ENCODE measurements at places on chromosomes 2 and 18. TPM values are rescaled to one million over a fixed set of nuclear protein-coding genes. Genes with fewer than 3 reads are reported as not detected.

Gene LAMA1
- 0.02 TPM for total RNA-seq

Gene PID1
- total RNA-seq = 3.6 TPM

Gene PROC
- total RNA-seq = 2.9 TPM

Gene RAD51AP2
- total RNA-seq = not detected

Gene FSHR
- total RNA-seq = not detected

Gene PLCL1
- total RNA-seq = not detected

Gene PDCL3
- 36.6 TPM for total RNA-seq

Gene ABCG5
- total RNA-seq = not detected

Gene C1GALT1C1L
- total RNA-seq = 2.8 TPM
